ENCODE measurements at places on chromosomes 3 and 15.

- DNase-seq = no peak
Measured at GRCh38 chr3:64224826-64225610, at the start of gene PRICKLE2. Gene PRICKLE2, minus strand, starts transcription at chr3:64225466. Its CDS starts 26,539 bp downstream, at chr3:64198927.

GRCh38 chr3:187458921-187459320 lies 90.7 kb downstream of the RTP4 start:
- DNase-seq = no peak

GRCh38 chr3:2863127-2863526 lies 247.0 kb downstream of the IL5RA start:
- DNase-seq = no peak

DNA sequence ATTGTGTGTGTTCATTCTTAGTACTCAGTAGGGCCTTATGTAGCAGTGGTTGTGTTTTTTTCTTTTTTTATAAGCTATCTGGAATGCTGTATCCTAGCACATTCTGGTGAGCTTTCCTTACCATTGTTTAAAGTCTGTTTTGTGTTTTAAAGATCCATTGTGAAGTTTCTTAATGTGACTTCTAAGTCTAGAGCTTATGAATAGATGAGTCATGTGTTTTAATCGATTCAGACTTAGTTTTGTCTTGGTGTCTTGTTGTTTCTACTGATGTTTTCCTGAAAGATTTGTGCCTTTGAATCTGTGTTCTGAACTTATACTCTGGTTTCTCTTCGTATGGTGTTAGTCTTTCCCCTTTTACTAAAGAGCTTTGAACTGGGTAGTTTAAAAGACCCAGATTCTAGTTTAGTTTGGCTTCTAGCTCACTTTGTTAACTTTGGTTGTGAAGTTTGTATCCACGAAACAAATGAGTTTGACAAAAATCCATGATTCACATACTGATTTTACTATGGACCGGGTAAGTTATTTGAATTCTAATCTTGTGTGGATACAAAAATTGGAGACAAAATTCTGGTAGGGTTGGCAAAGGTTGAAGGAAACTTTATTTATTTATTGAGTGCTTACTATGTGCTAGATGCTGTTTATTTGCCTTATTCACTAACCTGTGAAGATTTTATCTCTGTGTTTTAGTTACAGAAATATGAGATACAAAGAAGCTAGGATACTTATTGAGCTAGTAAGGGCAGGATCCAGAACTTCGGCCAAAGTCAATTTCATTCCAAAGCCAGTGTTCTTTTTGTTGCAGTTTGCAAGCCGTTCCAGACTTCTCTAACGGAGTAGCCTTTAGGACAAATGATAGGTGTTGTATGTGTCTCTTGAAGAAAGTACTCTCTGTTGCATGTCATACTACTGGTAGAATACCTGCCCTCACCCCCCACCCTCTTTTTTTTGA lies 24.8 kb downstream of the AKAP13 start:
- no peak for DNase-seq

GRCh38 chr3:18234717-18235335 lies 190.3 kb downstream of the SATB1 start:
- DNase-seq = no peak

All from stimulated activated CD4-positive, alpha-beta T cell treated with anti-CD3 and anti-CD28 coated beads, Interleukin-1b, Interleukin-23, amount 100 ng/mL, for 4 hours (primary cell).